ENCODE measurements at places on chromosomes 4 and X.

DNA sequence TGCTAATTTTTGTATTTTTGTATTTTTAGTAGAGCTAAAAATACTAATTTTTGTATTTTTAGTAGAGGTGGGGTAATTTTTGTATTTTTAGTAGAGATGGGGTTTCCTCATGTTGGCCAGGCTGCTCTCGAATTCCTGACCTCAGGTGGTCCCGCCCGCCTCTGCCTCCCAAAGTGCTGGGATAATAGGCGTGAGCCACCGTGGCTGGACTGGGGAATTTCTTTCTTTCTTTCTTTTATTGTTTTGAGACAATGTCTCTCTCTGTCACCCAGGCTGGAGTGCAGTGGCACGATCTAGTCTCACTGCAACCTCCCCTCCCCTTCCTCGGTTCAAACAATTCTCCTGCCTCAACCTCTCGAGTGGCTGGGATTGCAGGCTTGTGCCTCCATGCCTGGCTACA lies 83.0 kb downstream of the FAM193A start:
- DNase-seq: no peak

GRCh38 chr4:81207828-81208227 lies 7.2 kb downstream of the PRKG2 start:
- no peak for DNase-seq

DNA sequence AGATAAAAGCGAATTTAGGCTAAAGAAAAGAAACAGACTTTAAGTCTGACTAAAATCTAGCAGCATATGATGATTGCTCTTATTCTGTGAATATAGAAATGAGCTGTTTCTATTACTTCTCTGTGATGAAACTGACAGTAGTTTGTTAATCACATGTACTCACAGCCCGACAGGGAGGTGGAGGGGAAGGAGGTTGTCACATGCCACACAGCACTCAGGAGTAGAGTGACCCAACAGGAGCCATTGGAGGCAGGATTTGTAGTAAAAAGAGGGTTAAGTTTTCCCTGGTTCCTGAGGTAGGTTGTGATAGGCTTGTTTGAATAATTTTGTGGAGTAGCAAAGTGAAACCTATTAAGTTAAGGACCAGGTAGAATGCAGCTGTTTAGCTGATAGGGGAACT lies 495.9 kb downstream of the CENPC start:
- no peak for DNase-seq

DNA sequence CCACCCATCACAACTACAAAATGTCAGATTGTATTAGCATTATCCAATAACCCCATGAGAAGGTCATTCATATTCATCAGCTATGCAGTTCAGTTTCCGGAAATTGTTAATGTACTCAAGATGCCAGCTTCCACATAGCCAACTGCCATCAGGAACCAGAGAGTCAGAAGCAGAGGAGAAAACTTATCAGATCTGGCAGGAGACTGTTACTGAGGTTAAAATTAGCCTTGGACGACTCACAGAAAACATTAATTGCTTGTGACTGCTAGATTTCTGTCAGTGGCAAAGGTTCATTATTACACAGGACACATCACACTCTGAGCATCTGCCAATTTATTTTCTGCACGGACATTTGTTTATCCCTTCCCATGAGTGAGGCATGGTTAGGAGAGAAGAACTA lies 352.8 kb downstream of the DHRSX start:
- no peak for DNase-seq

DNA sequence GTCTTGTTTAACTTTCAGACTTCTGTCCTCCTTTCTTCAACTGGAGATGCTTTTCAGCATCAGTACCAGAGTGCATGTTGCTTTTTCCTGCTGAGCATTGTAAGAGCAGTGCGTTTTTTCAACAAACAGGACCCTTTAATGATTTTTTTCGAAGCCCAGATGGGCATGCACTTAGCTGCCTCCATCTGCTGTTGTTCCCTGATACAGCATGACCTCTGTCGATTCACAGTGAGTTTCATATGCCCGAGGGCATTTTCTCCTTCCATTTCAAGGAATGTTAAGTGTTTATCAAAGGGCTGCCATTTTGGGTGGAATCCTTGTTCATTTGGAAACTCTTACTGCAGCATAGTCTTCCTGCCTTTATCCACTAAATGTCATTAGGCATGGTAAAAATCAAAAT lies 428.6 kb downstream of the DTHD1 start:
- no peak for DNase-seq

DNA sequence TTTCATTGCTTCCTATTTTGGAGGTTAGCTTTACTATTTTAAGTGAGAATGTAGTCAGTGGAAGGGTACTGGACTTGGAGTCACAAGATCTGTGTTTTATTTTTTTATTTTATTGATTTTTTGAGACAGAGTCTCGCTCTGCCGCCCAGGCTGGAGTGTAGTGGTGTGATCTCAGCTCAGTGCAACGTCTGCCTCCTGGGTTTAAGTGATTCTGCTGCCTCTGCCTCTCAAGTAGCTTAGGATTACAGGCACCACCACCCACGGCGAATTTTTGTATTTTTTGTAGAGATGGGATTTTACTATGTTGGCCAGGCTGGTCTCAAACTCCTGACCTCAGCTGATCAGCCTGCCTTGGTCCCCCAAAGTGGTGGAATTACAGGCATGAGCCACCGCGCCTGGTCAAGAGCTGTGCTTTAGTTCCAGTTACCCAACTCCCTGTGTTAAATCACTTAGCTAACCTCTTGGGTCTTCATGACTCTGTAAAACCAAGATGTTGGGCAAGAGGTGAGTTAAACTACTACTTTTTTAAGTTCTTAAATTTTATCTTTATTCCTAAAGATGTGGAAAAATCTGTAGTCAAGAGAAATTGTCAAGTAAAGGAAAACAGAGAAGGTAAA lies 11.2 kb downstream of the USP9X start:
- no peak for DNase-seq

DNA sequence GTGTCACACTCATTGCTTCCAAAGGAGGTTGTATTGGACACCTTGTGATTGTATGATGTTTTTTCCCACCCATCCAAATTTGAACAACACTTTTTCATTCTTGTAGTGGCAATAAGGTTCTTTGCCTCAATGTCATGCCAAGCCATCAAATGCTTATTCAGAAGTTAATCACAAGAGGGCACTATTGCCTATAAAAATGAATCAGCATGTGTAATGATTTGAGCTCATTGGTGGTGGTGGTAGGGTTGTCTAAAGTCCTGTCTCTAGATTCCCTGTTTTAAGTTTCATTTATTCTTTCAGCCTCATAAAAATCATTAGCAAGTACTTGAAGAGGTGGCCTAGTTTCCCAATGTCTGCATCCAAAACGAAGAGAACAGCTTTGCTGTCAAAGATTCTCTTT lies 37.0 kb downstream of the IRS4 start:
- peak; percentile 6 for DNase-seq

- peak; percentile 69 for DNase-seq
These were observed 5.7 kb downstream of the TCEANC start for GRCh38 chrX:13658602-13659001.

DNA sequence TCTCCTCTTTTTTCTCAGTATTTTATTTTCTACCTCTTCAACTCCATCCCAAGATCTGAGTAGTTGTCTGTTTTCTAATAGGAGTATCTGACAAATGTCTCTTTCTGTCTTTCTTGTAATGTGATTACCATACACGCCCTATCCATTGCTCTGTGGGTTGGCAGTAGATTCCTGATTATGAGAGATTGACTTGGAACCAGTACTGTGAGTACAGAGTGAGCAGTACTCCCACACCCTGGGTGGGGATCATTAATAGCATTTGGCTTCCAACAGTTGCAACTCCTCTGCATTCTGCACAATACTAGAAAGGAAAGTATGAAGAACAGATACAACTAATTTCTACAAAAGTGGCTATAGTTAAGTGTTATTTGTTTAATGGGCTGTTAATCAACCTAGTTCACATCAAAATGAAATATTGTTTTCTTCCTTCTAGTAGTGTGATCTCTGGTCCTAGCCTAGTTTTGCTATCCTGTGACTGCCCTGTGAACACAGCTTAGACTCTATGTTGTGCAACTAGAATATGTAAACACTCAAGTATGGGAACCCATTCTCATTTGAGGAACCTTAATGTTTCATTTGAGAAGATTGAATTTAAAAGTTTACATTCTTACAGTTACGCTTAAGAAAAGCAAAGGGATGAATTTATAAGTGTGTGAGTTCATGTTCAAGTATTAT lies 112.9 kb downstream of the PTPN13 start:
- peak; percentile 23 for DNase-seq

DNA sequence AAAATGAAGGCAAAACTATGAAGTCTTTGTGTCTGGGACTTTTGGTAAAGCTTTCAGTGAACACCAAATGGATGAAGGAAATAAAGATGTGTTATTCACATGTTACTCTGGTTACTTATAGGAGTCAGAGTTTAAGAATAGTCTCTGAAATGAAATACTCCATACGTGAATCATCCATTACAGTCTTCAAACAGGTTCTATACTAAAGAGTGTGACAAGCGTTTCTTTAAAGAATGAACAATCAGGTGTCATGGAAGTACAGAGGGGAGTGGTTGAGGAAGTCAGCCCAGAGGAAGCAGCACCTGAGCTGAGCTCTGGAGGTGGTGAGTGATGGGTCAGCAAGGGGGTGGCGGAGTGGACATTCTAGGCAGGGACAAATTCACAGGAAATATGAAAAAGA lies 41.8 kb upstream of the SORBS2 start:
- DNase-seq: no peak

DNA sequence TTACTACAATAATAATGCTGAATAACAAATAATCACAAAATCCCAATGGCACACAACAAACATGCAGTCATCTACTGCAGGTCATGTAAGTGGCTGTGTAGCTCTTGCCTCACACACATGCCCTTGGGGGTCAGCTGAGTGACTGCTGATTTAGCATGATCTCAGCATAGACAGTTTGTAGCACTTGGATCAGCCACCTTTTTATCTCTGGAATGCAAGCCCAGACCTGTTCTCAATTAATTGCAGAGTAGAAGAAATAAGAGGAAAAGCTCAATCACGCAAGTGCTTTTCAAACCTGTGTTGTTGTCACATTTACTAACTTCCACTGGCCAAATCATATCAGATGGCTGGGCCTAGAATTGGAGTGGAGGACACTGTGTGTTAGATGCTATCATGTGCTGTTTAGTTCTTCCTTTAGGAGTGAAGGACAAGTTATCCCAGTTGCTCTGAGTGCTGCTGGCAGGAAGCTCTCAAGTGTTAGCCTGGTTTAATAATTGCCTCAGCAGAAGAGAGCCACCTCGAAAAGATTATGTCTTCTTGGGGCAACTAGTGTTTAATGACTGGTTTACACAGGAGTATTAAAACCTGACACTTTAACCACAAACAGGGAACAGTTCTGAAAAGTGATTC lies 128.3 kb upstream of the EPHA5 start:
- DNase-seq: no peak

DNA sequence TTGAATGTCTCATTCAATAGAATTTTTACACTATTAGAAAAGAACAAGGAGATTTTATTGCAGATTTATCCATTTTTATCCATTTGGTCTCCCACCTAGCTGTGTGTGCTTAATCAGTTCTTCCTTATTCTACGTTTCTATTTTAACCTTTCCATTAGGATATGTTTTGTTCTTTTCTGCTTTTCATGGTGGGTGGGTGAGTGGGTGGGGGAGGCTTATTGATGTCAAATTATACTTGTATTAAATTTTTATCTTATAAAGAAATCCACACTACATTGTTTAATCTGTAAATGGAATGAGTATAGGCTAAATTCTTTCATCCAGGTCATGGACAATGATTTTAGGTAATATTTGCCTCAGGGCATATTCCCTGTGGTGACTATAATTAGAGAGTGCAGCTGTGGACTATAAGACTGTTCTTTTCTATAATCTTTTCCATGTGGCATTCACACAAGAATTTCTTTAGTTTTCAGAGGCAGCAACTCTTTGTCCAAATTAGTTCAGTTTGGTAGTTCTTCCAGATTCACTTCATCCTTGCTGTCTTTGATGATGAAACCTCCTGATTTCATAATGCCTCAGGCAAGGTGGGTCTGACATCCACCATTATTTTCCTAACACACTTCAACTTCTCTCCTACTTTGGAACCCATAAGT lies 2451.8 kb downstream of the PCDH7 start:
- DNase-seq: no peak

DNA sequence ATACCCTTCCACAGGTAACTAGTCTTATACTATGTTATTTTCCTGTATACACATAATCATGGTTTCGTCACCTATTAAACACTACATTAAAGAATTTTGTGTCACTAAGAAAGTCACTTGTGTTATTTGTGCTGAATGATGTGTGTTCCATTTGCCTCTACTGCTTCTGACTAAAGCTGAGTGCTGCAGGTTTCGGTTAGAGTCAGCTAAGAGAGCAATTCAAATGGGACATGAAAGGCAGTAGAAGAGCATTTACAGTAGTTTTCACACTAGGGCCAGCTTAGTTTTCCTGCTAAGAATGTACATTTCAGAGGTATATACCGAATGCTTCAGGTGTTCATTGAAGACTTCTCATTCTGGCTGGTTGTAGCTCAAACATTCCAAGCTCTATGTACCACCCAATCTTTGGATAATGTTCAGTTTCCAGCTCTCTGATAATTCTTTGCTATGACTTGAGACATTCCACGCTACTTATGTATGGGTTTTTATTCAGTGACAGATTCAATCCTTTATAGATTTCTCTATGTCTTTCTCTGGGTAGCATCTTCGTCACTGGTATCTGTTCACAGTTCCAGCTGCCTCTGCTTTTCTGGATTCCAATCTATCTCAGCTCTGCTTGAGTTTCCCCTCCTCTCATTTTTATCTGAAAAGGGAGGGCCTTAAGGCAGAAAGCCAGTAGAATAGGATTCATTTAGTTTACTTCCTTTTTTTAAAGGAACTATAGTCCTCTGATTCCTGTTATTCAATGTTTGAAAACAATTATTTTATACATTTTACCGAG lies 164.4 kb downstream of the CXXC4 start:
- no peak for DNase-seq

- no peak for DNase-seq
These were observed 64.2 kb upstream of the S100G start for GRCh38 chrX:16585486-16586376.

GRCh38 chrX:115650916-115651315 lies 89.9 kb downstream of the PLS3 start:
- DNase-seq: no peak

- peak; percentile 70 for DNase-seq
These were observed 127.2 kb downstream of the ARHGEF9 start for GRCh38 chrX:63657821-63658220.

GRCh38 chrX:10367406-10367805 lies 210.6 kb downstream of the CLCN4 start:
- no peak for DNase-seq

GRCh38 chrX:68874076-68874475 lies 45.3 kb downstream of the EFNB1 start:
- no peak for DNase-seq

DNA sequence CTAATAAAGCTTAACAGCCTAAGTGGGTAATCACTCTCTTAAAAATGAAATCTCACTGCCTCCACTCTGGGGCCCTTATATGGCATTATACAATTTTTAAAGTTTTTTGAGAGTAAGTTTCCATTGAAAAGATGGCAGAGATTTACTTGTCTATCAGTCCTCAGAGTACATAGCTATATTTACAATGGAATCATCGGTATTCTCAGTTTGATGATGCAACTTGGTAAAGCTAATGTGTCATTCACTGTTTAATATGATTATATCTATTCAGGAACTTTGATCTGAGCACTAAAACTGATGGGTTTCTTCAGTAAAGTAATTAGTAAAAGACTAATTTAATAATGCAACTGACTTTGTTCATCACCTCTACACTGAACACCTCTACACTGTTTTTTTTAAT lies 51.6 kb downstream of the CT47B1 start:
- DNase-seq: no peak
